ENCODE measurements at places on chromosomes 5 and 9.

DNA sequence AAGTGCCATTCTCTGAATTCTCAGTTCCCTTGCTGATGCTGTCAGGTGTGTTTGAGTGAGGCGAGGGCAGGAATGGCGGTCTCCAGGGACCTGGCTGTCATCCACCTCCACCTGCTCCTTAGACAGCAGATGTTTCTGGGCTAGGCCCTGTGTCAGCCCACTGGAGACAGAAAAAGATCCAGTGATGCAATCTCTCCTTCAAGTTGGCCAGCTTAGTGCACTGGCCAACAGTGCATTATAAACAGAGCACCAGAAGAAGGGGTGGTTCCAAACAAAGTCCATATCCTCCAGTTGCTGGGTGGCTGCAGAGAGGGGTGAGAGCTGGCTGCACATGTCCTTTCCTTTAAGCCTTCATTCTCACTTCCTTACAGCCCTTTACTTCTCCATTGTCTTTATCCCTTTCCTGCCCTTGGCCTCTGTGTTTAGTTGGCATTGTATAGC is 26.5 kb downstream of the NANS start:
- no peak for DNase-seq

DNA sequence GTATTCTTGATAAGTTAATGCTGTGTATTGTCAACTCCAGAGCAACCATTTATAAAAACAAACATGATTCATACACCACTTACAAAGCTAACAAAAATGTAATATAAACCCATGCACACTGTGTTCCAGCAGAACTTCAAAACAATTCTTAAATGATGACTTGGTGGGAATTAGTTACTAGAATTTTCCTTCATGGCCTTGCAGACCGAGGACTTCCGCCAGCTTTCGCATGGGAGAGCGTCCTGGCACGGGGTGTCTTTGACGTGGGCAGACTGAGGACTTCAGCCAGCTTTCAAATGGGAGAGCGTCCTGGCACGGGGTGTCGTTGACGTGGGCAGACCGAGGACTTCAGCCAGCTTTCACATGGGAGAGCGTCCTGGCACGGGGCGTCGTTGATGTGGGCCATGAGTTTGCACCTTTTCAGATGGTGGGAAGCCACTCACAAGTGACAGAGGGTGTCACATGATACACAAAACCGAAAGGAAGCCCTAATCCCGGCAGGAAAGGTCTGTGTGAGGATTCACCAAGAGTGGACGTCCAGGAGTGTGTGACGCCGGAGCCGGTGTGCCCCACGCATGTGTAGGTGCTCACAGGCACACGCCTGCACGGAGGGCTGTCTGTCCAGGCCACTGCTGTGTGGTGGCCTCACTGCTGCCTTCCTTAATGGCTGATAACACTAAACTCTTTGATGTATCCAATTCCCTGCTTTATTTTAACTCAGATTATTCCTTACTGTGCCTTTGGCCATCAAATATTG is 211.3 kb upstream of the IRX4 start:
- DNase-seq: no peak

GRCh38 chr5:95549030-95549429 is 5.7 kb downstream of the SKIC3 start:
- no peak for DNase-seq

- DNase-seq: no peak
These were observed 462.7 kb downstream of the EBF1 start for GRCh38 chr5:158637039-158637438.

DNA sequence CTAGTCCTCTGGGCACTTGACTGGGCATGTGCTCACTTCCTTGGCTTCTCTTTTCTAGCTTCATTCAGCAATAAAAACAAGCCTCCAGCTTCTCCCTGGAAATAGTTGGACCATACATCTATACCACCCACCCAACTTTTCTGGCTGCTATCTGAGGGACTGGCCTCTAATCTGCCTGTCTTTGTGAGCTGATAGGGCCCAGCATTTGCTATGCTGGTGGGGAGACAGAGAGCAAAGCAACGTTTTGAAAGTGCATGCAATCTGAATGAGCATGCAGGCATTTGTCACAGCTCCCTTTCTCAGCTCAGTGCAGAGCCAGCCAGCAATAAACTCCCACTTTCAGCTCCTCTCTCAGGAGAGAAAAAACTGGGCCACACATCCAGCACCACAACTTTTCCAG is 50.7 kb upstream of the ISOC1 start:
- DNase-seq: no peak
